ENCODE measurements at places on chromosomes 13 and 19.

DNA sequence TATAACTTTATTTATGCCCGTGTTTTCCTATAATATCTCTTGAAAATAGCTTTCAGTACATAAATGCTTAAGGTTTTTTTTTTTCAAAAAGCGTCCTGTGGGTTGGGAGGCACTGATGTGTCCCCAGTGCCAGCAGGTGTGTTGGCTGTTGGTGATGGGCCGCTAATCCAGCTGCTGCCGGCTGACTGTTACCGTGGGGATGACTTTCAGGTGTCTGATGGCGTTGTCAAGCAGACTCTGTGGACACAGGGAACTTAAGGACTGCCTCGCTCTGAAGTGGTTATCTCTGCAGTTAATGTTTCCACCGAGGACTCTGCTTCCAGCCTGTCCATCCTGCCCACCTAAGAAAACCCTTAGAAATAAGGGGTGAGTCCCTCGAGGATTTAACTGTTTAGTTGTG lies 94.5 kb downstream of the ANKRD10 start:
- no peak for DNase-seq

GRCh38 chr19:45448887-45449299 lies 18.9 kb upstream of the FOSB start:
- no peak for DNase-seq

DNA sequence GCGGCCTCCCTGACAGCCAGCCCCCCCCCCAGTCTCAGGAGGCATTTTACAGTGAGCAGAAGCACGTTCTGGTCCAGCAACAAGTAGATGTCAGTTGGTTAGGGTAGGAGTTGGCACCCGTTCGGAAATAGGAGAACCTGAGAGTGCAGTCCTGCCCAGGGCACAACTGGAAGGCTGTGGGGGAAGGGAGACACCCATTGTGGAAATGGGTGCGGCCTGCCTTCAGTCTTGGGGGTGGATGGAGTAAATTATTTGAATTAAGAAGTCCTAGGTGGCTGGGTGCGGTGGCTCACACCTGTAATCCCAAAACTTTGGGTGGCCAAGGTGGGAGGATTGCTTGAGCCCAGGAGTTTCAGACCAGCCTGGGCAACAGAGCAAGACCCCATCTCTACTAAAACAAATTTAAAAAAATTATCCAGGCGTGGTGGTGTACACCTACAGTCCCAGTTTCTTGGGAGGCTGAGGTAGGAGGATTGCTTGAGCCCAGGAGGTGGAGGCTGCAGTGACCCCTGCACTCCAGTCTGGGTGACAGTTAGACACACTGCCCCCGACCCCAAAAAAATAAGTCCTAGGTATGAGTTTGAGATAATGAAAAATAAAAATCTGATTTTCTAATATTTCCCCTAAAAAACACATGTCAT lies 1.2 kb downstream of the CIRBP start:
- no peak for DNase-seq

GRCh38 chr13:99972190-99972731 lies 694 bp upstream of the ZIC5 start:
- DNase-seq = no peak

DNA sequence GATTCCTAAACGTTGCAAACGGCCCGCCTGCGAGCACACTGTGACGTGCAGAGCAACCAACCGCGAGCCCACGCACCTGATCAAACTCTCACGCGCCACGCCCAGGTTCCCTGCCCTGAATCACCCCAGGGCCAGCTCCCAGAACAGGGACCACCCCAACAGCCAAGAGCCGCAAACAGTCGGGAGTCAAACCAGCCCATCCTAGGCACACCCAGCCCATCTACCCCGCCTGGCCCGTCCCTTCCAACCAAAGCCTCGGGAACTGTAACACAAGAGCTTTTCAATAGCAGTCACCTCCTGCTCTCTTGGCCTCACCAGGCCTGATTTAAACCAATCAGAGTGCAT lies 8.9 kb downstream of the PIP5K1C start:
- no peak for DNase-seq

- no peak for DNase-seq
Observed at GRCh38 chr19:13952931-13953531, 722 bp downstream of the DCAF15 start.

DNA sequence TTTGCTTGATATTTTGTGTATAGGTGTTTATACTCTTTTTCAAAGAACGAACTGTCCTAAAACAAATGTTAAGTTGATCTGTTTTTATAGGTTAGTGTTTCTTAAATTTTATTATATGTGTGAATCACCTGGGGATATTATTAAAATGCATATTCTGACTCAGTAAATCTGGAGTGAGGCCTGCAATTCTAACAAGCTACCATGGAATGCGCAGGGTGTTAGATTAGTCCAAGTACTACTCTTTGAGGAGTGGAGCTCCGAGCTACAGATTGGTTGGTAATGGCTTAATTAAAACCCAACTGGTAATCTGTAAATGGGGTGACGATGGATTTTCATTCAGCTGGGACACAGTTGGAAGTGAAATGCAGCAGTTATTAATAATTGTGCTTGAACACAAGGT lies 214.1 kb upstream of the UFM1 start:
- DNase-seq = no peak

DNA sequence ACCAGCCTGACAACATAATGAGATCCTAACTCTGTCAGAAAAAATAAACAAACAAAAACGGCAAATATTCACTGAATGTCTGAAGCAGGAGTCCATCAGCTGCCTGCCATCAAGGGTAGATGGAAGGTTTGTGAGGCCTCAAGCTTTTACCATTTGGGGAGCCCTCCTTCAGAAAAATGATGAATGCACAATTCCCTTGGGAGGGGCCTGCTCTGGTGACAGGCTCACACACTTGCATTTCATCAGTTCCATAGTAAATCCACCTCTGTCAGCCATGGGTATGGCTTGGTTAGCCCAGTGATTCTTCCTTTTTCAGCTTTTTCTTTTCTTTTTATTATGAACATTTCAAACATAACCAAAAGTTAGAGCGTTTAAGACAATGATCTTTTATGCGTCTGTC lies 26.3 kb upstream of the KATNAL1 start:
- DNase-seq = no peak

GRCh38 chr19:50962245-50962644 lies 7.1 kb downstream of the KLK6 start:
- no peak for DNase-seq

DNA sequence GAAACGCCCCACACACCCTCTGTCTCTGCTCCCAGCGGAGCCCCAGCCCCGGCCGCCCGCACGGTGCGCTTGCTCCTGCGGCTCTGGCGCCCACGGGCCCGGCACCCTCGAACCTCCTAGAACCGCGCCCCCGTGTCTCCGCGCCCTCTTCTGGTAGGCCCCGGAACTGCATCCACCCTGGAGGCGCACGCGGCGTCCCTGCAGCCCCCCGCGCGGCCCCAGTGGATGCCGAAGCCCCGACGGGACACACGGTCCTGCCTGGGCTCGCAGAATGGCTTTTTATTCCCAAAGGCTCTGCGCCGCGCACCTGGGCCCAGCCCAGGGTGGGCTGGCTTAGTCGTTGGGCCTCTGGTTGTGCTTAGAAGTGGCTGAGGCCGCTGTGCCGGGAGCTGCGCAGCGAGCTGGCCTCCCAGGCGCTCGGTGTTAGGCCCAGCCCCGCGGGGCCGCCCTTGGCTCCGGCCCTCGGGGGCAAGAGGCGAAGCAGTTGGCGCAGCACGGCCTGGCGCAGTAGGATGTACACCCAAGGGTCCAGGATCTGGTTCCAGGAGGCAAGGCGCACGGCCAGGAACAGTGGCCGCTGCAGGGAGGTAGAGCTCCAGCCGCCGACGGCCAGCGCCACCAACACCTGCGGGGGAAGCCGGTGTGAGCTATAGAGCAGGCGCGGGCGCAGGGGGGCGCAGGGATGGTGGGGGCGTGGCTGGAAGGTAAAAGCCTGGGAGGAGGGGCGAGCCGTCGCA lies 2.8 kb downstream of the PTGER1 start:
- peak; percentile 66 for DNase-seq

GRCh38 chr13:105838231-105838630 lies 697.2 kb downstream of the EFNB2 start:
- DNase-seq = no peak

DNA sequence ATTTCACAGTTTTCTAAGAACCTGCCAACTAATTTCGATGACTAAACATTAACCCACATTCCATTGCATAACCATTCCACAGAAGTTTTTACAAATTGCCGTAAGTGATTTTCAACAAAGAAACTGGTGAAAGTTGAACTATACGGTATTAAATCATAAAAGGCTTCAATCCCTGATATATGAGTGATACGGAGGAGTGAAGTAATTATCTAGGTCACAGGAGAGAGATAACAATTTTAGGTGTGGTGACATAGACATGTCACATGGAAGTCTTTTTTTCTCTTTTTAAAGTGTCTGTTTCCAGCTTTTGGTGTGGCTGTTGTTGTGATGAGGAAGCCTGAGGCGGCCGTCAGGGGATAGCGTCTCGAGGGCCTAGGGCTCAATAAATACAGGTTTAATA lies 29.4 kb downstream of the TBC1D4 start:
- DNase-seq = no peak

GRCh38 chr19:39677961-39678889 lies 22.5 kb downstream of the LGALS16 start:
- no peak for DNase-seq

- DNase-seq = no peak
Observed at GRCh38 chr13:78020861-78021260, 102.2 kb upstream of the EDNRB start.

GRCh38 chr19:44746946-44747738 lies 1.4 kb upstream of the BCL3 start:
- peak; percentile 95 for DNase-seq

GRCh38 chr13:38685974-38686576 lies 802 bp upstream of the FREM2 start:
- DNase-seq = peak; percentile 80

DNA sequence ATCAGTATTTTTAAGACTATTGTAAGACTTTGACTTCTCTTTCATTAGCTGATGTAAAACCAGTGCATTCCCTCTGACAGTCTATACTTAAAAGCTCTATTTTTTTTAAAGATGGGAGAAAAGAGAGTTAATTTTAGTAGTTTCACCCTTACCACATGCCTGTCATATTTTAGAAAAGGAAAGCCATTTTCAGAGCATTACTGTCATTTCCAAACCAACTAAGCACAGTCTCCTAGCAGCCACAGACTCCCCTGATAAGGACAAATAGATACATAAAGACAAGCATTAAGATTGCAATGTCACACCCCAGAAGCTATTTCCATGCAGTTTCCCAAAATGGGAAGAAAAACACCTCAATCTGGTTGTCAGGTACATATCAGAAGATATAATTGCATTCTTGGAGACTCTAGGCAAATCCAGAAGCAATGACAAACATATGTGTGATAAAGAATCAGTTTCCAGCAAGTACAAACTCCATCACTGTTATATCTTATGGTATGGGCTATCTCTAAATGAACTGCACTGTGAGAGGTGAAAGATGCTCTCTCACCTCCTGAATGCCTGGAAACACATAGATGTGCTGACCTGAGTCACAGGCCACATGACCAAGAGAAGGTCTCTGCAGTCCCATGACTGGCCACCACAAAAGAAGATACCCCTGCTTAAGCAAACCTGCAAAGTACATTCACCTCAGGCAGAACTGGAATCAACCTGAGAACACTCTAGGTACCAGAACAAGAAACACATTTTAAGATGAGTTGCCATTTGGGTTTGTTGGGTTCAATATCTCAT lies 303.3 kb downstream of the POU4F1 start:
- no peak for DNase-seq

GRCh38 chr13:113537909-113538688 lies 46.5 kb upstream of the TFDP1 start:
- peak; percentile 8 for DNase-seq

GRCh38 chr13:97951376-97951775 lies 2.1 kb upstream of the IPO5 start:
- DNase-seq = no peak

- no peak for DNase-seq
Observed at GRCh38 chr19:11399667-11400066, 15.6 kb upstream of the EPOR start.

GRCh38 chr19:16262618-16263017 lies 62.0 kb upstream of the KLF2 start:
- peak; percentile 93 for DNase-seq

GRCh38 chr19:30029721-30030510 lies 87.9 kb downstream of the URI1 start:
- no peak for DNase-seq

- no peak for DNase-seq
Observed at GRCh38 chr19:29772696-29773095, 39.1 kb upstream of the CCNE1 start.

- DNase-seq = no peak
Observed at GRCh38 chr19:7795555-7796161, 32.6 kb downstream of the CLEC4M start.

- DNase-seq = no peak
Observed at GRCh38 chr13:75442736-75443234, 39.2 kb downstream of the TBC1D4 start.

- no peak for DNase-seq
Observed at GRCh38 chr13:36131931-36132297, 732 bp upstream of the DCLK1 start.

- no peak for DNase-seq
Observed at GRCh38 chr13:23934520-23934919, 37.2 kb upstream of the C1QTNF9B start.

DNA sequence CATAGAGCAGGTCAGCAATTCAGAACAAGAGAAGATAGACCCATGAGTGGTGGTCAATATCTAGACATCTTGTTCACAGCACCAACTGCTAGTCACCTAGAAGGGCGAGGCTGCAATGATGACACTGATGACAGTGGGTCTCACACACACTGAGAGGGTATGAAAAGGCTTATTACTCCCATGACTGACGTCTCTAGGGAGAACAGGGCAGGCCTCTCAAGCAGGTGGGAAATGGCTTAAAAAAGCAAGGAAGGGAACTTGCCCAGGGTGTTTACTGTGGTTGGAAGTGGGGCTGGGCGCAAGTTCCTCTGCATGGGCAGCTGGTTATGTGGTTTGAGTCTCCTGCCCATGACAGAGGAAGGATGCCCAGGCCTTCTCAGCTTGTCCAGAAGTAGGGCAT lies 33.8 kb downstream of the ZNF44 start:
- no peak for DNase-seq

- DNase-seq = no peak
Observed at GRCh38 chr13:64538711-64539110, 2691.4 kb downstream of the PCDH9 start.

- DNase-seq = peak; percentile 64
Observed at GRCh38 chr19:42693760-42694350, 46.4 kb downstream of the PSG3 start.

- DNase-seq = no peak
Observed at GRCh38 chr19:5973376-5973775, 4.6 kb downstream of the RANBP3 start.

GRCh38 chr19:47687906-47688305 lies 25.3 kb upstream of the EHD2 start:
- no peak for DNase-seq

- peak; percentile 12 for DNase-seq
Observed at GRCh38 chr13:106423530-106423929, 111.9 kb downstream of the EFNB2 start.

Measured in Caco-2 (cell line).